ENCODE measurements at places on chromosomes 3 and 15.

DNA sequence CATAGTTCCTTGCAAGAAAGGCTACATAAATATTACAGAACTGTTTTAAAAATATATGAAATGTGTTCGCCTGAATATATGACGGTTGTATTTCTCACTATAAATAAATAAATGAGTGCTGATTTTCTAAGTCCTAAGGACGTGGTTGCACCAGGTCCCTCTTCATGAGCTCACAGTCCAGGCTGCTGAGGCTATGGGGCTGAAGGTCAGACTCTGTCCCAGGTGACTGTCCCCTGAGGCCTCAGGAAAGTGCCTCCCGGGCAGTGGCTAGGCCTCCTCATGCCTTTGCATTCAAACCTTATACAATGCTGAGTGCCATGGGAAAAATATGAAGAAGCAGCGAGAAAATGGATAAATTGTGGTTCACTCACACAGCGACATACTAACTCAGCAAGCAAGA, 43.5 kb upstream of the SSR3 start:
- no peak for DNase-seq

GRCh38 chr15:79436037-79436780, 4.1 kb downstream of the MINAR1 start:
- DNase-seq, result no peak

DNA sequence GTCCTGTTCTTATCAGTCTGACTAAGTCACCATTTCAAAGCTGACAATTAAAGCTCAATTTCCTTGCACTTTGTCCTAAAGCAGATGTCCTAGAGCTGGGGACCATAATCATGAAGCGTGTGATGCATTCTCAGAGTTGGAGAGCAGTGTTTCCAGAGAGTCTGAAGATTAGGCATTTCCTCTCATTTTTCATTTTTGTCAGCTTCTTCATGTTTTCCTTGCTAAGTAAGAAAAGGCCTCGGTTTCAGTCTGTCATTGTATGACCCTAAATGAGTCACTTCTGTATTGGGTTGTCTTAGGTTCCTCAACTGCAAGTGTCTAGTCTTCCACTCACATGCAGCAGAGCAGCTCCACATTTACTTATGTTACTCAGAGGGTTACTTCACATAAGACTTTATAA, 257.2 kb upstream of the TPRG1 start:
- DNase-seq, result no peak

- no peak for DNase-seq
Measured at GRCh38 chr3:143751643-143752178, 96.6 kb downstream of the SLC9A9 start.

- DNase-seq, result no peak
Measured at GRCh38 chr3:78511840-78512239, 1256.0 kb downstream of the ROBO1 start.

- no peak for DNase-seq
Measured at GRCh38 chr3:104596551-104596950, 770.2 kb upstream of the ALCAM start.

DNA sequence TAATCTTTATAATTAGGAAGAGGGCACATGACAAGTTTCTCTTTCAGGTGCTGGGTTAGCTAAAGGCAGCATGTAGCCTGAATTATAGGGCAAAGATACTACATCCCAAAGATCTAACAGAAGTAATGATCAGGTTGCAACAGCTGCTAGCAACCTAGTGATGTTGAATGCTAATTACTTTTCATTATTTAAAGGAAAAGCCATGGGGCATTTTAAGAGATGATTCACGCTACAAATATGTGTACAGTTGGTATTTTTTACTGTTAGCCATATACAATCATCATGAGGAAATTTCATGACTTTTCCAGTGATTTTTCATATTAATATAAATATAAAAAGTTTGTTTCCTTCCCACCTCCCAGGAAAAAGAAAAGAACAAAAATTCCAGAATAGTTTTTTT, 43.0 kb downstream of the NEK10 start:
- DNase-seq, result no peak

Data from stimulated activated CD8-positive, alpha-beta memory T cell treated with anti-CD3 and anti-CD28 coated beads, Interleukin-12 subunit alpha, Interleukin-12 subunit beta, amount 100 ng/mL, for 4 hours (primary cell).